ENCODE measurements at places on chromosomes 5 and 9.

GRCh38 chr5:150516011-150516410 is 8.1 kb downstream of the NDST1 start:
- no peak for DNase-seq

DNA sequence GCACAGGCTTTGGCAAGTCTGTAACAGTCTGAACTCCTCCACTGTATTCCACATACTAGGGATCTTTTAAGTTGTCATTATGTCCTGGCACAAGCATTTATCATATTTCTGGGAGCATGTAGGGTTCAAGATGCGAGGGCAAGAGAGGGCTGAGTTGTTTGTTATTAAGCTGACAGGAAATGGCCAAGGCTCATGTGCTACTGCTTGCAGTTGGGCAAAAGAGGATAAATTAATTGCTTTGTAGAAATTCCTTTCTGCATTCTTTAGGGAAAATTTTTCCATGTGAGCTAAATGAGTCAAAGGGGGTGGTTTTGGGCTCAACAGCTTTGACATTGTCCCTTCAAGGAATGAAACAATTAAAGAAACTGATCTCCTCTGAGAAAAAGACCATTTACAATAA is 35.4 kb downstream of the DOCK8 start:
- DNase-seq = no peak

GRCh38 chr5:173720286-173720952 is 104.0 kb upstream of the BOD1 start:
- DNase-seq = no peak

DNA sequence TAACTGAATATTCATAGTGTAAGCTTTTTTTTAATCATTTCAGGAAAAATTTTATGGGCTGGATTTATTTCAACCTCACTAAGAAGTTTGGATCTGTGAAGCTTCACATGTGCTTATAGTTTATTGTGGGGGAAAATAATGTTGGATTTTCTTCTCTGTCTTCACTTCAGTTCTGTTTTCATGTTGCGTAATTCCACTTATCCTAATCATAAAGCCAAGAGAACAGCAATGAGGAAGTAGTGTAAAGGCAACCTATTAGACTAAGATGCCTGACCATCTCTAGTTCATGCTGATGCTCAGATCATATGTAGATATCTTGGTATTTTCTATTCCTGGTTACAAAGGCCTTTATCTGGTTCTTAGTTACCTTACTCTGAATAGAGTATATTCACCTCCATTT is 50.0 kb downstream of the CD180 start:
- no peak for DNase-seq

DNA sequence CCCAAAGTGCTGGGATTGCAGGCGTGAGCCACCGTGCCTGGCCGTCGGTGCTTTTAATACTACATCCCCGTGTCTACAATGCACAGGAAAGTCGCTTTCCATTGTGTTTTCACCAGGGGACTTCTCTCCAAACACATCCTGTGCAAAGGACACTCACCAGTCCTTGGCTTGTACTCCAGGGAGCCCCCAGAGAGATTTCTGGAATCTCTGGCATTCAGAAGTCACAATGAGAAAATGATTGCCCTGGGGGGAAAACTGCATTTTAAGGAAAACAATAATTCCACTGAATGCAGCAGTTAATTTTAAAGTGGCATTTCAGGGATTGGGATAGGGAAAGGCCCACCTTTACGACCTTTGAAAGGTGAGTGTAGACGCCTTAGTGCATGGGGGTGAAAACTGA is 112.0 kb downstream of the ADAMTS16 start:
- DNase-seq = no peak

DNA sequence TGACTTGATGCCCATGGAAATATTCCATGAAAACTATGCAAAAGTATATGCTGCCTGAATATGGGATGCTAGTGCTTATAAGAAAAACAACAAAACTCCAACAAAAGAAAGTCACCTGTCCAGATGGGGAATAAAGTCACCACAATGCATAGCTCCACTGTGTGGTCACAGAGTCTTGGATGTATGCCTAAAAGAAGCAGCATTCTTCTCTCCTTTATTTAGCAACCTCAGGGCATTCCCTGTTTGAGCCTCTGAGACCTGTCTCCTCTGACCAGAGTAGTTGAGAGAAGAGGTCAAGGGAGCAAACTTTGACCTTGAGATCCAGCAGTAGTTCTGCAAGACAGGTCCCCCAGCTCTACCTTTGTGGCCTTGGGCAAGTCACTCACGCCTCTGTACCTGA is 287.5 kb downstream of the MED10 start:
- no peak for DNase-seq

DNA sequence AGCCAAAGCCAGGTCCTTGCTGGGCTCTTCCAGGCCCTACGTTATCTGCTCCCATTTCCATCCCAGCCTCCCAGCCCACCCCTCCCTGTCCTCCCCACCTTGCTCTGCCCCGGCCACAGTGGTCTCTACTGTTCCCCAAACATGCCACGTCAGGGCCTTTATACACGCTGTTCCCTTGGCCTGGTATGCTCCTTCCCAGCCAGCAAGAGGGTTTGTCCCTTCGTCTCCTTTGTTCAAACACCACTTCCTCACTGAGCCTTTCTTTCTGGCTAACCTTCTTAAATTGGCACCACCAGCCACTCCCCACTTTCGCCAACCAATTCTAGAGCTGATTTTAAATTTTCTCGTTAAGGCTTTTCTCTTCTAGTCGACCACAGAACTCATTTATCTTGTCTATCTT is 9.8 kb downstream of the SH2D3C start:
- DNase-seq = no peak

DNA sequence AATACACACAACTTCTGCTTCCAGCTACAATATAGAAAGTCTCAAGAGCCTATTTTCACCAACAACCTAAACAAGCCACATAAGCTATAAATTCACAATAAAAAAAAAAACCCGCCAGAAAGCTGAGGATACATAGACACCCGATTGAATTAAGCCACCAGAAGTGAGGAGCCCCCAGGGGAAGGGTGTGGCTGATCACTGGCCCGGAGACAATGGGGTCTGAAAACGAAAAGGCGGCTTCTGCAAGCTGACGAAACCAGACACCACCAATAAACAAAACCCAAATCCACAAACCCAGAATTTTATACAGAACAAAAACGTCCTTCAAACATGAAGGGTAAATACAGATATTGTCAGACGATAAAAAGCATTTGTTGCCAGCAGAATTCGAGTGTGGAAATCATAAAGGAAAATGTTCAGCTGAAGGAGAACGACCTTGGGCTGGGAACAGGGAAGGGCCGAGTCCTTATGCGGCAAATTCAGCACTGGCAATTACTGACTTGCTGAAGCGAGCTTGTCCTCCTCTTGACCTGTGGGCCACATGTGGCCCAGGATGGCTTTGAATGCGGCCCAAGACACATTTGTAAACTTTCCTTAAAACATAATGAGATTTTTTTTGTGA is 39.6 kb upstream of the CEP72 start:
- no peak for DNase-seq

- DNase-seq = no peak
Observed at GRCh38 chr5:14405267-14405666, 176.3 kb upstream of the OTULINL start.

DNA sequence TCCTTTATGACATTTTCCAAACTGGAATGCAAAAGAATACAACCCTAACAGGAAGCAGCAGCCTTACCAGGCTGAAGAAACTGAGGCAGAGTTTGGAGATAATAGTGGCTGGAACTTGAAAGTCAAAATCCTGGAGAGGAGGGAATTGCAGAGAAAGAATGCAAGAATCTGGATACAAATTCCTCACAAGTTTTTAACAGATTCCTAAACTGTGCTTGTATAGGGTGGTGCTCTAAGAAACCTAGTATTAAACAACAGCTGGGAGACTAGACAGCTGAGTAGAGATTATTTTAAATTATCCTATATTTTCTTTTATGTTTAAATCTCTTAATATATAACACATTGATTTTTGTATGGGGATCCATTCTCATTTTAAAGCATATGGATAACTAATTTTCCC is 30.7 kb downstream of the INVS start:
- no peak for DNase-seq

DNA sequence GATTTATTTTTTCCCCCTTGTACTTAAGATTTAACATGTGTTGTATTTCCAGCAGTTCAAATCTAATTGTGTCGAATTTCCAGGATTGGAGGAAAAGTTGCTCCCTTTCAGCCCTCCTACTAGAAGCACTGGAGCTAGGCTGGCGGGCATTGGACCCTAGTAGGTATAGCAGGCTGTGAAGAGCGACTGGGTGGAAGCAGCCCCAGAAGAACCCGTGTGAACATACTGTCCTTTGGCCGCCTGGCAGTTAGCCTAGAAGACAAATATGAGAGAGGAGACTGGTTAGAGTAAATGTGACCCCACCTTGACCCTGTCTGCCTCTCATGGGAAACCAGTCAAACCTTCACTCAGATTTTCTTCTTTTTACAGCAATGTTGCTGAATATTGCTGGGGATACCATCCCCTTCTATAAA is 13.9 kb downstream of the ALDOB start:
- DNase-seq = no peak

GRCh38 chr9:97591535-97591934 is 41.6 kb downstream of the TSTD2 start:
- DNase-seq = no peak

- no peak for DNase-seq
Observed at GRCh38 chr9:3916411-3916810, 383.5 kb downstream of the GLIS3 start.

DNA sequence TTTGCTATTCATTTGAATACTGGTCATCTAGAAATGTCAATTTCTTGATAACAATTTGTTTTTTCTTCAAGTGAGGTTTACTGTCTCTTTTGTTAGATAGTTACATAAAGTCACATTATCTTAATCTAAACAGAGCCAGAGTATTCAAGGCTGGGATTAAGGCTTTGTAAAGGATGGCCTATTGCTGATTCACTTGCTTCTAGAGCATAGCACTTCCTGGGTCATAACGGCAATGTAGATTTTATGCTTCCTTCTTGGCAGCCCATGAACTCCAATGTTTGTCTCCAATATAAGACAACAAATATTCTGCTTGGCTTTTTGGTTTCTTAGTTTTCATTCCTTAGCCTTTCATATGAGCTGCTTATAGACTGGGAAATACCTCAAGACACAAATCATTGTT is 2007.9 kb upstream of the CDH6 start:
- DNase-seq = no peak

DNA sequence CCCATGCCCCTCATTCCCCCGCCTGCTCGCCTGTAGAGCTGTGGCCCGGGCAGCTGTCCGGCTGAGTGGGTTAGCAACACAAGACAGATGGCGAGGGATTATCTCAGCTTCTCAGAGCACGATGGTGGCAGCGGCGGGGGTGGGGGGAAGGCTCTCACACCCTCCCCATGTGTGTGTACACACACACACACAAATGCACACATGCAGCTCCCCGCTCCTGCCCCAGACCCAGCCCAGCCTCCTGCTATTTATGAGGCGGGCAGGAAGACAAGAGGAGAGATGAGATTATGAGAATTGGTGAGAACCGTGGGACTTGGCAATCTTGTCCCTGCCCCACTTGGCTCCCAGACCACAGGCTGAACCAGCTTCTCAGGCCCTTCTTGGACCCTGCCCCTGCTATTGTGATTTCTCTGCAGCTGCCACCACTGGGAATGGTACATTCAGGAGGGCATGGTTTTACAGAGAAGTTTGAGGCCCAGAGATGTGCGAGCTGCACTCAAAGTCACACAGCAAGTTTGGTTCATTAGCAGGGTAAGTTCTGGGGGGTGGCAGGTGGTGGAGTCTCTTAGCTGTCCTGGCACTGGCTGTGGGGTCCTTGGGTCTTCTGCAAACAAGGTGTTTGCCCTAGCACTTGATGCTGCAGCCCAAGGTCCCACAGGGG is 51.0 kb upstream of the PSD2 start:
- no peak for DNase-seq

DNA sequence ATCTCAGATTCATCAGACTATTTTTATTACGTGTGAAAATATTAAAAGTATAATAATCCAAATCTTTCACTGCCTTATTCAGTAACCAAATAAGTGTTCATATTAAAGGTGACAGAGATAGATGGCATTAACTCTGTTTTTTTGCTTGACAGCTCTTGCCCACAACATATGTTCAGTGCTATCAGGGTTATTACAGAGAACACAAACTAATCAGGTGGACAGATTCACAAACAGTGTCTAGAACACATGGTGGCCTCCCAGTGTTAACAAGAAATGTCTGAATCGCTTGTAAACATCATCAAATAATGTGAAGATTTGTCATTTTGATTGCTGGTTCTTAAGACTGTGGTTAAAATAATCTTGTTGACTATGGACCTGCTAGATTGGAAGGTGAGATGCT is 609.1 kb upstream of the GRAMD2B start:
- no peak for DNase-seq

DNA sequence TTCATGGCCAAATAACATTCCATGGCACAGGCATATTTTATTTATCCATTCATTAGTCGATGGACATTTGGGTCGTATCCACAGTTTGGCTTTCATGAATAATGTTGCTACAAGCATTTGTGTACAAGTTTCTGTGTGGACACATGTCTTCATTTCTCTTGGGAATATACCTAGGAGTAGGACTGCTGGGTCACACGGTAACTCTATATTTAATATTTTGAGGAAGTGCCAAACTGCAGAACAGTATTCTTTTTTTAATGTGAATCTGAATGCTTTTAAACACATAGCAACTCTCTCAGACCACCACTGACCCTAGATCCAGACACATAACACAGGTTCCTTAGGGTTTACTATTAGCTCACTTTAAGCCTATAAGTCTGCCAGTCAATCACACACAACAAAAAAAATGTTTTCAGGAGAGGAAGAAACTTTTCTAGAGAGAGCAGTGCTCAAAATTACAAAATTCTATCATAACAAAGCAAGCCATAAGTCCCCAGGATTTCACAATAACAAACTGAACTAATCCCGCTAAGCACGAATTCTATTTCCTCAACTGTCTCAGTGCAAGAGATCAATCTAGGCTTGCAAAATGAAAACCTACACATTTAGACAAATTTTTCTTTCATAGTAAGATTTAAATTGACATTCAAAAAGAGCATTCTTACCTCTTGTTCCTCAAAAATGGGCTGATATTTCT is 41.8 kb upstream of the GABBR2 start:
- DNase-seq = no peak

GRCh38 chr5:7348168-7348854 is 47.6 kb upstream of the ADCY2 start:
- DNase-seq = no peak
